Hematopoietic multipotent progenitor cell treated with erythropoietin and hydrocortisone succinate and interleukin-3 and kit ligand, for 4 days (in vitro differentiated cells): ENCODE measurements at places on chromosomes 12 and 14.

DNA sequence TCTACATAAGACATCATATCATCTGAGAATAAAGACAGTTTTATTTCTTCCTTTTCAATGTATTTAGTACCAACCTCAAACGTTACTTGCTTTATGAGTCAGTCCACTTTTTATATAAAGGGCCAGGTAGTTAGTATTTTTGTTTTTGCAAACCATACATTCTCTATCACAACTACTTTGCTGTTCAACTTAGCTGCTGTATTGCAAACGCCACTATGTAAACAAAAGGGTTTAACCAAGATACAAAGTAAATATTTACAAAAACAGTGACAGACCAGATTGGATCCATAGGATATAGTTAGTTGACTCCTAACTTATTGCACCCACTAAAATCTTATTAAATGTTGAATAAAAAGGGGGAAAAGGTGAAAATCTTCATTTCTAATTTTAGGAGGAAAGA is 87.7 kb upstream of the FOXG1 start:
- no peak for DNase-seq

- DNase-seq = peak; percentile 62
Measured at GRCh38 chr12:116558280-116559161, 660 bp upstream of the MAP1LC3B2 start.

- no peak for DNase-seq
Measured at GRCh38 chr12:40031965-40032364, 73.9 kb downstream of the SLC2A13 start.

DNA sequence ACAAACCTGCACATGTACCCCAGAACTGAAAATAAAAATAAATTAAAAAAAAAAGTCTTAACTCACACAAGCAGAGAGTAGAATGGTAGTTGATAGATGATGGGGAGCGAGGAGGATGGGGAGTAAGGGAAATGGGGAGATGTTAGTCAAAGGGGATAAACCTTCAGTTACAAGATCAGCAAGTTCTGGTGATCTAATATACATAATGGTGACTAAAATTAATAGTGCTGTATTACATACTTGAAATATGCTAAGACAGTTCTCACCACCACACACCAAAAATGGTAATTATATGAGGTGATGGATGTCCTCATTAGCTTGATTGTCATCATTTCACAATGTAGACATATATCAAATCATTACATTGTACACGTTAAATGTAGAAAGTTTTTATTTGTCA is 3.2 kb upstream of the C12orf42 start:
- DNase-seq = no peak

GRCh38 chr14:94775871-94776210 is 5.9 kb upstream of the GSC start:
- DNase-seq = no peak

DNA sequence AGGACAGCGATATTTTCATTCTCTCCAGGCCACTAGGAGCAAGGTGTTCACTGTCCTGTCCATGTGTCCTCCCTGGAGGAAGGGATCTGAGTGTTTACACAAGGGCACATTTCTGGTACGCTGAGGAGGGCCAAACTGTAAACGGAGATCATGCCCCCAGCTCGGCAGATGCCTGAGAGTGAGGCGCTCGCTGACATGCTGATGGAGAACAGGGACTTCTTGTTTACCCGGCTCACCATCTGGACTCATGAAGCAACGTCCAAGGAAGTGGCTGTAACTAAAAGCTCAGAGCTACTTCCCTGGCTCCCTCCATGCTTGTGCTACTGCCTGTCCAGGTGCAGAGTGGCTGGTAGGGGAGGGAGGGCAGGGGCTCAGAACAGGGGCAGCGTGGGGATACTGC is 43.4 kb upstream of the KCNA1 start:
- no peak for DNase-seq

- peak; percentile 10 for DNase-seq
Measured at GRCh38 chr12:55446326-55446725, 2.5 kb downstream of the OR6C2 start.
